HAP-1 (cell line): ENCODE measurements at places on chromosomes 11 and 22.

DNA sequence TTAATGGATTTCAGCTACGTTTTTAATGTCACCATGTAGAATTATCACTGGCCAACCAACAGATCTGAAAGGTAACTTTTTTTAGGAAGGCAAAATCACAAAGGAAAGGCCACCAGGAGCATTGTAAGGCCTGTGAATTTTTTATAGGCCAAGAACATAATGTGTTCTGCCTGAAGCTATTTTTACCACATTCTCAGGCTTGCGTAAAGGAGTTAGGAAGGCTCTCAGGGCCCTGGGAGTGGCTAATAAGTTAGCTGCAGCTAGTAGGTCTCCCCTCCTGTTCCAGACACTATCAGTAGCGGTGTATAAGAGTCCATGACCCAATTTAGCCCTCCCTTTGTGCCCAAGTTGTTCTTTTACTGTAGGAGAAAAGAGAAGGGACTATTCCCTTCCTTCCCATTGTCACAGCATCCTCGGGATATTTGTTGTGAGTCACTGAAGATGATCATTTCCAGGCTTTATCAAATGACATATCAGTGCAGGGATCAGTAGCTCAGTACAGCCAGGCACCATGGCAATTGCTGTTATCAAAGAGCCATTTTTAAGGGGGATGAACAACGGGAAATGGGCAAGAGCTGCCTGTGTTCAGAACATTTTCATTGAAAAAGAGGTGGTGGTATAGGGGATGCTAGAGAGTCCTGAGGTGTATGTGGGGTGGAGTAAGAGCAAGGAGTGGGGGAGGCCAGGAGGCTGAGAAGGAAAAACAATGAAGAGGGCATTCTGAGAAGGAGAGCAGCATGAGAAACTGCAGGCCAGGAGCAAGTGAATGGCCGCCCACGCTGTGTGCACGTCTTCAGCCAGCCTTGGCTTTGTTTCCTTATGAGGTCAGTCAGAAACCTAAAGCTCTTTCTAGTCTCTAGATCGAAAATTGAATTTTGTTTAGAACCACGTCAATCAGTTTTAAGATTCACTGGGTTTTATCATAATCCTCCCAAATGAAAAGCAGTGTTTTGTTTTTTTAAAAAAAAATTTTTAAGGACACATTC lies 940.3 kb downstream of the NTM start:
- DNase-seq: no peak

GRCh38 chr11:1521382-1522080 lies 35.0 kb upstream of the MOB2 start:
- no peak for DNase-seq

GRCh38 chr22:37205046-37205445 lies 7.2 kb downstream of the SSTR3 start:
- DNase-seq: no peak

- no peak for DNase-seq
These were observed 34.4 kb downstream of the PRDM11 start for GRCh38 chr11:45180848-45181192.

DNA sequence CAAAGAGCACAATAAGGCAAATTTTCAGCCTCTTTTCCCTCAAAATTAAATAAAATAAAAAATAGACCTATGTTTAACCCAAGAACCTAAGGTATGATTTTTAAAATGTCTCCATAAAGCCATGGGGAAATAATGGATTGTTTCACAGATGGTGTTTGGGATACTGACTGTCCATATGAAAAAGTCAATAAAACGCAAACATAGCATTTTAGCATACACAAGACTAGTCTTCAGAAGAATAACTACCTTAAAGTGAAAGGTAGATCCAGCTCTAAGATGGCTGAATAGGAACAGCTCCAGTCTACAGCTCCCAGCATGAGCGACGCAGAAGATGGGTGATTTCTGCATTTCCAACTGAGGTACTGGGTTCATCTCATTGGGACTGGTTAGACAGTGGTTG lies 16.1 kb downstream of the PTH start:
- no peak for DNase-seq

DNA sequence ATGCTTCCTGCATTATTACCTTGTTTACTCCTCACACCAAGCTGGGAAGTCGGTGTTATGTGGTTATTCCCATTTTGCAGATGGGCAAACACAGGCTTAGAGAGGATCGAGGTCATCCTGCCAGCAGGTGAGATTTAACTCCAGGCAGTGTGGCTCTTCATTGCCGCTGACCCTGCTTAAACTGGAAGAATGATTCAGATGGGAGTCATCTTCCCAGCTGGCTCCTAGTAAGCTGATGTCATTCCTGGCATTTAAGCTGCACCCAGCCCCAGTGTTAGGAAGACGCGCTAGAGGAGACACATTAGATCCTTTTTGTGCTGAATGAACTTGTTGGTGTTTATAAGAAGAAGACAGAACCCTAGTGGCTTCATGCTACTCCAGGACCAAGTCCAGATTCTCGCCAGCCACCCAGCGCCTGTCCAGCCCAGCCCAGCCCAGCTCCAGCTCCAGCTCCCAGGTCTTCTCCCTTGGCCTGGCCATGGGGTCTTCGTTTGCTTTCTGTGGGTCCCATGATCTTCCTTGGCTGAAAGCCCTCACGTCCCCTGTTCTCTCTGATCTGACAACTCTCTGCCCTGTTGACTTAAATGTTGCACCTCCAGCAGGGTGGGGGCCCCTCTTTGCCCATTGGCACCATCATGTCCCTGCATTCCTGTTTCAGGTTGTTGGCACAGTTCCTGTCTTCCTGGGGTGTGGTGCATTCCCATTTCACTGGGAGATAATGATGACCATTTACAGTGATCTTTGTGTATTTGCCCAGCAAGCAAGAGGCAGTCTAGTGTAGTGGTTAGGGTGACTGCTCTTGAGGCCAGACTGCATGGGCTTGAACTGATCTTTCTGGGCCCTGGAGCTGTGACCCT lies 13.6 kb downstream of the PARVB start:
- no peak for DNase-seq

GRCh38 chr22:38460426-38460840 lies 5.4 kb upstream of the KCNJ4 start:
- no peak for DNase-seq

GRCh38 chr11:68028802-68029545 lies 1.5 kb upstream of the NDUFS8 start:
- DNase-seq: no peak

DNA sequence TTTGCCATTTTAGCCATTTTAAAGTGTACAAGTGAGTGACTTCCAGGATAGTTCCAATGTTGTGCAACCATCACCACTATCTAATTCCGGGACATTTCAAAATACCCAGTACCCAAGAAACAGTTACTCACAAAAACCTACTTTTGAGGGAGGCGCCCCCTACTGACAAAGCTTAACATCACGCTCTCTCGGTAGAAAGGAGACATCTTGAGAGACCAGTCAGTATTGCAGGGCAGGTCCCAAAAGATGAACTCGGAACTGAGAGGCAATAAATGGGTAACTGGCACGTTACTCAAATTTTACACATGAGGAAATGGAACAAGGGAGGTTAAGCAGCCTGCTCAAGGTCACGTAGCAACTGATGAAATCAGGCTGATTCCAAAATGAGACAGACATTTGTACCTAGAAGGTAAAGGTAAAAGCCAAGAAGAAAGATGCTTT lies 50.0 kb upstream of the POU2AF1 start:
- peak; percentile 76 for DNase-seq

DNA sequence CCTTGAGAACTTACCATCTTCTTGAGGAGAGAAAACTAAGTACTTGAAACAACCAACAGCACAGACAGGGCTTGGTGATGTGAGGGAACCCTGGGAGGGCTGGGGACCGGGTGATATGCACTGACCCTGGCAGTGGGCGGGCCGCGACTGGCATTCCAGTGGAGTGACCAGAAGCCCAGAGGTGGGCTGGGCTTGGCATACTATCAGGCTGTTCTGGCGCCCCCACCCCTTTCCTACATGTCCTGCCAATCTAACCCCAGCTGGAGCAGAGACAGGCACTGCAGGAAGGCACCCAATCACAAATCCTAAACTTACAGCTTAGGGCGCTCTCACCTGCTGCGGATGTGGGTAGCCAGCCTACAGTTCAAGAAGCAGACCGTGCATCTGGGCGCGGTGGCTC lies 54.0 kb upstream of the GCAT start:
- DNase-seq: no peak

GRCh38 chr11:82683029-82683428 lies 50.6 kb downstream of the FAM181B start:
- no peak for DNase-seq

DNA sequence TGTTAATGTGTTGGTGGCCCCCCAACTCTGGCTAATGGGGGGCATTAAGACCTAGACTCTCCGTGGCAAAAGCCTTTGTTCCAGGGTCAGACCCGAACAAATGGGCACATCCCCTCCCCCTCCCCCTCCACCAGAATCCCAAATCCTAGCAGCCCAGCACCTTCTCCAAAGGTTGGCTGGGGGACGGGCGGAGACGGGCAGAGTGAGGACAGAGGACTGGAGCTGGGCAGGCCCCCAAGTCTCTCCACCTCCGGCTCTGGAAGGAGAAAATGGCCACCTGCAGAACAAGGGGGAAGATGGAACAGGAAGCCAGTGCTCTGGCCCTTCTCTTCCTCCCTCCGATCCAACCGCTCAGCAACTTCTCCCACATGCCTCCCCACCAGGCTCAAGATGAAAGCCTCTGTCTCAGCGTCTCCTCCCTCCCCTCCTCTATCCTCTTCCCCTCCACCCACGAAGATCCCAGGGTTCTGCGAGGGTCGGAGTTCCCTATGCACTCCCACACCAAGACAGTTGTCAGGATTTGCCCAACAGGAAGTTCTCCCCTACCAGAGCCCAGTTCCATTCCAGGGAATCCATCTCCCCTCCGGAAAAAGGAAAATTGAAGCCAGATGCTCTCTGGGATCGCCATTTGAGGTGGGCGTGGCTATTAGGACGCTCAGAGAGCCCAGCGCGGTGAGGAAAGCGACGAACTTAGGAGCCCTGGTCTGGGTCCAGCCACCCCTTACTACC lies 20.1 kb downstream of the ADA2 start:
- peak; percentile 24 for DNase-seq

DNA sequence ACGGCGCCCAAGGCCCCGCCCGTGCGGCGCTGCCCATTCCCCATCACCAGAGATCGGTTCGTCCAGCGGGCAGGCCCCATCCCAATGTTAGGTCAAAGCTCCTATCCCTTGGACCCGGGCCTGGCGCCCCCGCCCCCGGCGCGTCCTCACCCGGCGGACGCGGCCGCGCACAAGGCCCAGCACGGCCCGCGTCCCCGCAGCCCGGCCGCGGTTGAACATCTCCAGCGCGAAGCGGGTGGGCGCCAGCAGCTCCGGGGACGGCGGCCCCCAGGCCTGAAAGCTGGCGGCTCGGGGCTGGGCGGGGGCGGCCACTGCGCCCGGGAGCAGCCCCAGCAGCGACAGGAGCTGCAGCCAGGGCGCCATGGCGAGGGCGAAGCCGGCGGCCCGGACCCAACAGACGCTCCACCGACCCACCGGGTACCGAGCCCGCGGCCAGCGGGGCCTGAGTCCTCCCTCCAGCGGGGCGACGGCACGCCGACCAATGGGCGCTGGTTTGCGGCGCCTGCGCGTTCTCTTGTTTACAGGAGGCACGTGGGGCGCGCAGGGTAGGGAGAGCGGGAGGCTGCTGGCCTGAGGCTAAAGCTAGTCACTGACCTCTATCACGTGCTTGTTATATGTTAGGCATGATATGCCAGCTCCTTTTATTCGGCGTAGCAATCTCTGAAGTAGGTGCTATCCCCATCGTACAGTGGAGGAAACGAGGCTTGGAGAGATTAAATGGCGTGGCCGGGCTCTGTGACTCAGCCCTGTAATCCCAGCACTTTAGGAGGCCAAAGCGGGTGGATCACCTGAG lies at the start of gene CTSF:
Gene CTSF (minus strand): TSS at position 483 of the 793 bp plus-strand sequence. CDS start 120 bp downstream, at position 363.
- DNase-seq: peak; percentile 91

DNA sequence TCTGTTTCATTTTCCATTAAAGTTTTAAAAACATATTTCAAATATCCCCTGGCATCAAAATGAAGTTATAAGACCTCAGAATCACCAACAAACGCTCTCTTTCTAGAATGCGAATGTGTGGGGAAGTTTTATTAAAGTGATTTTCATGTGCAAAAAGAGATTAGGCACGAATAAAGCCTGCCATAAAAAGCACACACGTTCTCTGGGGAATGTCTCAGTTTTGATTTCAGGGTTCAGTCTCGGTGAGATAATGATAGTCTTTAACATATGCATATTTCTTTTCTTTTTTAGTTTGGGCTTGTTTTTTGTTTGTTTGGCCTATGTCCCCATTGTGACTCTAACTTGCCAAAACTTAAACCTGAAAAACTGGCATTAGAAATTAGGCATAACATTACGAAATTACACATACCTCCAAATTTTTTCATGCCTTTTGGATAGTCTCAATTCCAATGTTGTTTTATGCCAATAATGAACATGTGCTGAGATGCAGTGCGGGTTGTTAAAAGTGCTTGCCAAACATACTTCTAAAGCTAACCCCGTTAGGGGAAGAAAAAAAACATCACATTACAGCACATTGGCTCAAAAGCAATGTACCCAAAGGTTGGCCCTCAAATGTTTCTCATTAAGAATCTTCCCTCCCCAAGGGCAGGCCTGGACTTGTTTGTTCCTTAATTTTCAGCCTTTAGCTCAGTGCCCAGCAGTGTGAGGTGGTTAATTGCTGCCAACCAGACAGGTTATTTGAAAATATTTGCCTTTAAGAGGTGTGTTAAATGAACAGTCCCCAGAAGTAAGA lies 33.2 kb upstream of the FBLN1 start:
- DNase-seq: peak; percentile 94
